ENCODE measurements at places on chromosomes 4 and X. TPM values are rescaled to one million over a fixed set of nuclear protein-coding genes. Genes with fewer than 3 reads are reported as not detected.

Gene UGT2B17
- total RNA-seq: not detected

Gene TMEM271
- not detected for total RNA-seq

- no peak for DNase-seq
Measured at GRCh38 chr4:14812101-14812500, 190.2 kb upstream of the CPEB2 start.

Gene SPATA4
- 0.97 TPM for total RNA-seq

Gene LGI2
- total RNA-seq: not detected
